ENCODE measurements at places on chromosomes 16 and 17.

GRCh38 chr17:29789196-29790170 is 140.5 kb downstream of the SSH2 start:
- DNase-seq = no peak

DNA sequence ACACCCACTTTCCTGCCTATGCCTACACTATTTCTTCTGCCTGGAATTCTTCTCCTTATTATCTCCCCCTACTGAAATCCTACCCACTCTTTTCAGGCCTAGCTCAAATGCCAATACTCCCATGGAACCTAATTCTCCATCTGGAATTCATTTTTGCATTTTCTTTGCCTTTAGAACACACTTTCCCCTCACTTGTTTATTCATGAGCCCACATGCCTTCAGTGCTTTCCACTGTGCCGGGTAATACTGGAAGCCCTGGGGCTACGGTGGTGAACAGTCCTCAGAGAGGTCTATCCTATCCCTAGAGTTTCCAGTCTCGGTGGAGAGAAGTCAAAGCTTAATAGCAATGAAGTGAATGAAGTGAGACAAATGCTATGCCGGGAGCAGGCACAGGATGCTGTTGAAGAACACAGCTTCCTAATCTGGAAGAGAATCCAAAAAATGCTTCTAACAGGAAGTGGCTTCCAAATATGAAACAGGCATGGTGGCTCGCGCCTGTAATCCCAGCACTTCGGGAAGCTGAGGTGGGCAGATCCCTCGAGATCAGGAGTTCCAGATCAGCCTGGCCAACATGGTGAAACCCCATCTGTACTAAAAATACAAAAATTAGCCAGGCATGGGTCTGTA is 322.4 kb downstream of the GRIN2A start:
- DNase-seq = no peak

- DNase-seq = no peak
Measured at GRCh38 chr16:51116353-51116752, 34.7 kb downstream of the SALL1 start.

DNA sequence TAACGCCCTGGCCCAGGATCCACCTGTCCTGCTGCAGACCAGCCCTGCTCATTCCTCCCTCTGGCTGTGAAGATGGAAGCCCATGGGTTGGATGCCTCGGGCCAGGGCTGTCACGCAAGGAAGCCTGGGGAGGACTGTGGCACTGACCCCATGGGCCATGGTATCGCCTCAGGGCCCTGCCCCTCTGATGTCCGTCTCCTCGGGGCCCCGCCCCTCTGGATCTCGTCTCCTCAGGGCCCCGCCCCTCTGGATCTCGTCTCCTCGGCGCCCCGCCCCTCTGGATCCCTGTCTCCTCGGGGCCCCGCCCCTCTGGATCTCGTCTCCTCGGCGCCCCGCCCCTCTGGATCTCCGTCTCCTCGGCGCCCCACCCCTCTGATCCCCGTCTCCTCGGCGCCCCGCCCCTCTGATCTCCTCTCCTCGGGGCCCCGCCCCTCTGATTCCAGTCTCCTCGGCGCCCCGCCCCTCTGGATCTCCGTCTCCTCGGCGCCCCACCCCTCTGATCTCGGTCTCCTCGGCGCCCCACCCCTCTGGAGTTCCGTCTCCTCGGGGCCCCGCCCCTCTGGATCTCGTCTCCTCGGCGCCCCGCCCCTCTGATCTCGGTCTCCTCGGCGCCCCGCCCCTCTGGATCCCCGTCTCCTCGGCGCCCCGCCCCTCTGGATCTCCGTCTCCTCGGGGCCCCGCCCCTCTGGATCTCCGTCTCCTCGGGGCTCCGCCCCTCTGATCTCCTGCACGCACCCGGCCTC is 24.0 kb downstream of the METRNL start:
- DNase-seq = peak; percentile 40

DNA sequence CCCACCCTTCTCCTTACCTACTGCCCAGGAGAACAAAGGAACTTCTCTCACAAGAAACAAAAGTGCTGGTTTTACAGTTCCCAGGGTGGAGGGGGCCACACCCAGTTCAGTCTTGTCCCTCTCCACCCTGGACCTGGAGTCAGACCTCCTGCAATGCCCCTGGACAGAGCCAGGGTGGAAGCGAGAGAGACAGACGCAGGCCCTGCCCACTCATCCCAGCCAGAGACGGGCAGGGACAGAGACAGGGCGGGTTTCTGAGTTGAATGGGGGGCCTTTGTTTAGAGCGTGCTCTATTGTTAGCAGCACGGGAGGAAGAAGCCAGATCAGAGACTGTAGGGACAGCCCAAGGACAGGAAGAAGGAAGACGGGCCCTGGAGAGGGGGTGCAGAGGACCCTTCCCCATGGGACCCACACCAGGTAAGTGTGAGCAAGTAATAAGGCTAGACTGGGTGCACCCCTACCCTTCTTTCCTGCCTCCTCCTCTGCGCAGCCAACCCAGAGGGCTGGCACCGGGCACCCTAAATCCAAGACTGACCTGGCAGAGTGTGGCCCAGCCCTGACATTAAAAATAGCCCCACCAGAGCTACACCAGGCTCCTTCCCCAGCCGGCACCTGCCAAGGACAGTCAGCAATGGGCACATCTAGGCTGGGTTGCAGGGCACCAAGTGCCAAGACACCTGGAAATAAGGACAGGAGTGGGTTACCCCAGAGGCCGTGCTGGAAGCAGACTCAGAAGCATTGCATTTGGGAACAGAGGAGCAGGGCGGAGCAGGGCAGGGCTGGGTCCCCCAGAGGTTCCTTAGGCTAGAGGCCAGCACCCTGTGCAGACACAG is 10.9 kb downstream of the JUP start:
- no peak for DNase-seq

GRCh38 chr16:85068746-85069145 is 41.2 kb downstream of the KIAA0513 start:
- no peak for DNase-seq

DNA sequence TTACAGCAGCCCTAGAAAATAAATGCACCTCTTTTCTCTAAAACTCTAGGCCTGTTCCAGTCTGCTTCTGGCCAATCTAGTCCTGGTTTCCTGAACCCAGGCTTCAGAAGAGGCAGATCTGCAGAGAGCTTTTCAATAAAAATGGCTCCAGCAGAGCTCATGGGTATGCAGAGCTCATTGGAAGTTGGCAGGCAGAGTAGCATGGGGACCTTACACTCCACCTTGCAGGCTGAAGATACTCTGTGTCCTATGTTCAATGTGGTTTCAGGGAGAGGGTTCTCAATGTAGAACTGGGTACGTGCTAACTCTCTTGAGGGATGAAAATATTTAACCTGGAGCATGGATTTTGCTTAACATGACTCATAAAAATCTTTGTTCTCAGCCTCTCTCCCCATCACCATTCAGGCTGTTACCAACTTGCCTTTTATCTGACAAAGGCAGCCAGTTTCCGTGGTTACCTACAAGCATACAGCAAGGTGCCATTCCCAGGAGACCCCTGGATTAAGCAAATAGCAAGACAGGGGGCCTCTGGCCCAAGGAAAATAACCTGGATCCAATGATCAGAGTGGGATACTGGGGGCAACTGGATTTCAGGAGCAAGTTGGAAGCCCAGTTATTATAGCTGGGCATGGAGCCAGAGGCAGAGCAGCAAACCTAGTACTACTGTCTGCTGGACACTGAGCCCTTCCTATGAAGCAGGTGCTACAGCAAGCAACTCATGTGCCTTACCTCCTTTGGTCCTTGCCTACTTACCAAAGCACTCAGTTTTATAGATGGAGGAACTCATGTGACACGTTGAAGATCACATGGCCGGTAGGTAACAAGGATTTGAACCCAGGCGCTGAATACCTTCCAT is 98.2 kb upstream of the DHX40 start:
- no peak for DNase-seq

DNA sequence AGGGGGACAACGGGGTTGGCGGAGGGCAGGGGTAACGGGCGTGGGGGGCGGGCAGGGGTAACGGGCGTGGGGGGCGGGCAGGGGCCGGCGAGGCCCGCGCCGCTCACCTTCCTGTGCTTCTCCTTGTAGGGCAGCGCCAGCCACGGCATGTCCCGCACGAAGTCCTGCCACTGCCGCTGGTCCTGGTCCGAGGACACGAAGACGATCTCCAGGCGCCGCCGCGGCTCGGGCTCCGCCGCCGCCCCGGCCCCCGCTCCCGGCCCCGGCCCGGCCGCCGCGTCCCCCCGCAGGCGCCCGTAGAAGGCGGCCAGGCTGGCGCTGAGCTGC is 401 bp downstream of the NXN start:
- DNase-seq = no peak

DNA sequence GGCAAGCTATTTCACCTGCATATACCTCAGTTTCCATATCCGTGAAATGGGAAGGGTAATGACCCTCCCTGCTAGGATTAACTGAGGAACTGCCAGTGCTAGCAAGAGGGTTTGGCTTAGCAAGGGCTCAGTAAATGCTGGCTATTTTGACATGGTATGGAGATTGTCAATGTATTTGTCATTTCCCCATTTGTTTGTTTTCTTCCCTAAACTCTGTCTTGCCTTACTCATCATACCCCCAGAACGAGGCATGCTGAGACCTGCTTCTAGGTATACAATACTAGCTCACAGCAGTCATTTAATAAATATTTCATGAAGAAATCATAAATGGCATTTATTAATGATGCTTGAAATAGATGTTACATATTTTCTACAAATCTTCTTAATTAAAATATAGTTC is 124.0 kb downstream of the DYNLRB2 start:
- no peak for DNase-seq

- no peak for DNase-seq
Measured at GRCh38 chr16:56237451-56237930, 46.2 kb downstream of the GNAO1 start.

GRCh38 chr16:84794626-84795025 is 25.2 kb upstream of the CRISPLD2 start:
- DNase-seq = no peak

DNA sequence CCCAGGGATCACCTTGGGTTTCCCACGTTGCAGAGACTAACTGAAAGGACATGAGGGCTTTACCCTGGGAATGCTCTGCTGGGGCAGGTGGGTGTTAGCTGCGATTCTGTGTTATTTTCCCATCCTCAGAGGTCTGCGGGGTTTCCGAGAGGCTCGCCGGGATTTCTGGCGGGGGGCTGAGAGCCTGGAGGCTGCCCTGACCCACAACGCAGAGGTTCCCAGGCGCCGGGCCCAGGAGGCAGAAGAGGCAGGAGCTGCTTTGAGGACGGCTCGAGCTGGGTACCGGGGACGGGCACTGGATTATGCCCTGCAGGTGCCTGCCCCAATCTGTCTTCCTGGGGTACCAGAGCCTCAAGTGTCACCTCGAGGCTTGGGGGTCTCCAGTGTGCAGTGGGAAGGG is 6.9 kb downstream of the ACAP1 start:
- no peak for DNase-seq

GRCh38 chr17:73304971-73305812 is 6.6 kb downstream of the CDC42EP4 start:
- DNase-seq = no peak

- DNase-seq = no peak
Measured at GRCh38 chr17:5705081-5705875, 121.0 kb upstream of the NLRP1 start.

DNA sequence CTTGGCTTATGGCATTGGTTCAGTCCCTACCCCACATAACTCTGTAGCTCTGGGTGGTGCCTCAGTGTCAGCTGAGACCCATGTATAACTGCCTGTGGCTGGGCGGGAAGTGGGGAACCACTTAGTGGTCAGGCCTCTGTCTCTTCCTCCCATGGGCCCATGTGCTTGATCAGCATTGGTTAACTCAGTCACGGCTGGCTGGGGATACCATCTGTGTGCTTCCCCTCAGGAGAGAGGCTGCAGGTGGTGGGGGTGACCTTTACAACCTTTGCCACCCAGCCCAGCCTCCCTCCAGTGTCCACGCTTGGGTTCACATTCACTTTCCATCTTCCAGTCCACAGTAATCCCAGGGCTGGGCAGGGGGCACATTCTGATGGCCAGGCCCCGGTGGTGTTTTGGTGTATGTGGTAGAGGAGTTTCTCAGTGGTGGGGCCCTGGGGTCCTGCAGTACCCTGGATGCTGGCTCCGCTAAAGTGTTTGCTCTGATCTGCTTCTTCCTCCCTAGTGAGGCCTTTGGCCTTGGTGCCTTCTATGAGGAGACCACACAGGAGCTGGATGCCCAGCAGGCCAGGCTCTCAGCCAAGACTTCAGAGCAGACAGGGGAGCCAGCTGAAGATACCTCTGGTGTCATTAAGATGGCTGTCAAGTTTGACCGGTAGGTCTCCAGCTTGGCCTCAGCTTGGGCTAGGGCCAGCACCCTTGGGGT is 10.2 kb upstream of the NFATC3 start:
- no peak for DNase-seq

DNA sequence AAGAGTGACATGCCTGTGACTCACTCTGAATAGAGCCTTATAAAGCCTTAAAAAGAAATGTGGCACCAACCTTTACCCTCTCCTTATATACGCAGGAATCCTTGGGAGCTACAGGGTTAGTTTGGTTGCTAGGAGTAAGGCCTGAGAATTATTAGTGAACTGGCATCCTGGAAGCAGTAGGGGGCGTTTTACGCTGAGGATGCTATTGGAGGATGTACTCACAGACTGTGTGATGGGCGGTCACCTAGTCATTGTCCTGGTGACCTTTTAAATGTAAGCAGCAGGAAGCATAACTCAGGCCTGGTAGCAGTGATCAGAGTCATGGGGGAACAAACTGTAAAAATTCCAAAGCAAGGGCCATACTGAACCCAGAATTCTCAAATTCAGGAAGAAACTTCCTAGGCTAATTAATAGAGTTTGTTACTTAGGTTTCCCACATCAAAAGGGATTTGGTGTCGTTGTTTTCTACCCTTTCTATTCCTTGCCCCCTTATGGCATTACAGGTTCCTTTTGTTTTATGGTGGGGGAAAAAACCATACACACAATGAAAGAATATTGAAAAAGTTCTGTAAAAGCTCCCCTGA is 153.8 kb downstream of the SNX11 start:
- DNase-seq = no peak

GRCh38 chr17:7304179-7304578 is 3.2 kb upstream of the EIF5A start:
- DNase-seq = no peak

DNA sequence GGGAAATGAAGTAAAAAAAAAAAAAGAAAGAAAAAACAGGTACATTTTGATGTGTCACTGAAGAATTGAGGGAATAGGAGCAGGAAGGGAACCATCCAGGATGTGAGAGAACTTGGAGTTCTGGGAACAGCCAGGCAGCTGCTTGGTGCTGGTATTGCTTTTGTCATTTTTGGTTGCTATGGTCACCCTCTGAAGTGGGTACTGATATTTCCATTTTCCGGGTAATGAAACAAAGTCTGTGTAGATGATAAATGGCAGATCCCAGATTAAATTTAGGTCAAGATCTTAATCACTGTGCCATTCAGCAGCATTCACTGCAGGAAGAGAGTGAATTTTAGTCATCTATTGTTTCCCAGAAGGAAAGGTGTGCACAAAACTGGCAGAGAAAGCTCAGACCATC is 93.6 kb downstream of the ABCA8 start:
- DNase-seq = no peak

- DNase-seq = no peak
Measured at GRCh38 chr17:39236450-39236927, 10.7 kb upstream of the STAC2 start.
